ENCODE measurements at places on chromosomes 7 and 10.

GRCh38 chr10:73810735-73811465 lies 498 bp downstream of the NDST2 start:
- DNase-seq: no peak

- no peak for DNase-seq
These were observed 133.1 kb downstream of the TFPI2 start for GRCh38 chr7:93757426-93757825.

DNA sequence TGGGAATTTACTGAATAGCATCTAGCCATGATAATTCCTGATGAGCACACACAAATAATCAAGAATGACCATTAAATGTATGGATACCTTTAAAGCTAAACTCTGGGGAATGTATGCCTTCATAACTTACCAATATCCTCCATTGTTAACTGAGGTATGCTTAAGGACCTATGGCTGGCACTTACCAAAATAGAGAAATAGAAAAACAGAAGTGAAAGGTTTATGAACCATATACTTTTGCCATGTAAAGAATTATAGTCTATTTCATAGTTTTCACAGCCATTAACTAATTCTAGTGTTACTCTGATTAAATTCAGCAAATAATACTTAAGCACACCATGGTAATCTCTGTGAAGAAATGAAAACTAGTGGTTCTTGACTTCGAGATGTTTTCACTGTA lies 1360.6 kb upstream of the LRRTM3 start:
- DNase-seq: no peak

DNA sequence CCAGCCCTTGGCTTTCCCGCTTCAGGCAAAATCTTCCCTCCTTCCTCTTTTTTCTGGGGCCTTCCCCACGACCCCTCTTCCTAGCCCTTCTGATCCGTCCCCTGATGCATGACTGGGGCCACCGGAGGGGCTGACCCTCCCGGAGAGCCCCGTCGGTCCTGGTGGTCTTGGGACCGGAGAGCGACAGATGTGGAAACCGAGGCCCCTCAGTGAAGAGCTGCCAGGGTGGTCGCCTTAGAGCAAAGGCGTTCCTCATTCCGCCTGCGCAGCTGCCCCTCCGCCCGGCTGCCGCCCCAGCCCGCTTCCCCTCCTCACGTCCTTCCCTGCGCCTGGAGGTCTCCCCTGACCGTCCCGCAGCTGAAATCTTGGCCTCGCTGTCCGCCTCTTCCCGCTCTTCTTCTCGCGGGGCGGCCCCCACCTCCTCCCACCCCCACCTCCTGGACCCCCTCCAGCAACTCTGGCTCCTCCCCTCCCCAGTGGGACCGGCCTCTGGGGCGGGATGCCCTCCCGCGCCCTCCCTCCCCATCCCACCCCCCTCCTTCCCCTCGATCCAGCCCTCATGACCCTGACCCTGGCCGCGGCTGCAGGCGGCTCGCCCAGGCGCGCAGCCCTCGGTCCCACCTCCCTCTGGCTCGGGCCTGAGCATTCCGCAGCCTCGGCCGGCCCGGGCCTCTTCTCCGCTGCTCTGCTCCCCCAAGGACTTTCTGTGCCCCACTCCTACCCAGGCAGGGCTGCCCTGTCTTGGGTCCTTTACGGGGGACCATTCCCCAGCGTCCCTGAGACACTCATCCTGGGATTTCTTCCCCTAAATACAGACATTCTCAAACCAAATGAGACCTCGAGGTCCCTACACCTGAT lies at the start of gene RARRES2:
TSS of gene RARRES2 (minus strand) at position 367 of the 858 bp plus-strand sequence. CDS start 1,020 bp downstream, outside the sequence.
- DNase-seq: no peak

DNA sequence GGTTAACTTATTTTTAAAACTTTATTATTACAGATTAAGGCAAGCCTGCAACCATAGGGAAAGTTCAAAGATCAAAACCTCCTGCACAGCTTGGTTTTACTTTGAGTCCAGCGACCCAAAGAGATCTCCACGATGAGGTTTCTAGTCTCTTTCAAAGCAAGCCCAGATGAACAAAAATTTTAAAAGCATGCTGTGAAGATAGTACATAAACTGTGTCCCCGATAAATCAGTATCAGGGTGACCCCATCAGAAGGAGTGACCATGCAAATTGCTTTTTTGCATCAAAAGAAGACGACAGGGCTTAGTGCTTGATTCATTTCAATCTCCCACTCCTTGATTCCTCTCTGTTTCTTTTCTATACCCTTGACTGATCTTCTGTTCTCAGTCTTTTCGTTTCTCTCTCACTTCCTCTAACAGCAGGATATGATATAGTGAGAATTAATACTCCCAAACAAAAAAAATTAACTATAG lies 16.0 kb upstream of the DNTT start:
- DNase-seq: no peak

DNA sequence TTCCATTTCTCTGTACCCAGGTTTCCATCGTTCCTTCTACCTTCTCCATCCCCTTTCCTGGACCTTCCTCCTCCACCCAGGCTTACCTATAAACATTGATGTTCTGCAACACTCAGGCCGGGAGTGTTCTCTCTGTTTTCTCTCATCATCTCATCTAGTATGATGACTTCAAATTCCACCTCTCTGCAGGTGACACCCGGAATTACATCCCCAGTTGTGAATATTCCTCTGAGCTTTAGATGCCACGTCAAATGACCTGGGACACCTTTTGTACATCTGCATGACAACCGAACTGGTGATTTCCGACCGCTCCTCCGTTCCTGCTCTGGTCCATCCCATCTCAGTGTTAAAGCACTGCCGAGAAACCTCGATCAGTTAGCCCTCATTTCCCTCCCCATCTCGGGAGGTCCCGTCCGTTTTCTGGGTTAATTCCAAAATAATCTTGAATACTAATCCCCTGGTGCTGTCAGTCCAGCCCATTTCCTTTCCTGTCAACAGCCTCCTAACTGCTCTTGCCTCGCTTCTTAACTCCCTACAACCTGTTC lies 76.7 kb upstream of the SAMD8 start:
- no peak for DNase-seq

DNA sequence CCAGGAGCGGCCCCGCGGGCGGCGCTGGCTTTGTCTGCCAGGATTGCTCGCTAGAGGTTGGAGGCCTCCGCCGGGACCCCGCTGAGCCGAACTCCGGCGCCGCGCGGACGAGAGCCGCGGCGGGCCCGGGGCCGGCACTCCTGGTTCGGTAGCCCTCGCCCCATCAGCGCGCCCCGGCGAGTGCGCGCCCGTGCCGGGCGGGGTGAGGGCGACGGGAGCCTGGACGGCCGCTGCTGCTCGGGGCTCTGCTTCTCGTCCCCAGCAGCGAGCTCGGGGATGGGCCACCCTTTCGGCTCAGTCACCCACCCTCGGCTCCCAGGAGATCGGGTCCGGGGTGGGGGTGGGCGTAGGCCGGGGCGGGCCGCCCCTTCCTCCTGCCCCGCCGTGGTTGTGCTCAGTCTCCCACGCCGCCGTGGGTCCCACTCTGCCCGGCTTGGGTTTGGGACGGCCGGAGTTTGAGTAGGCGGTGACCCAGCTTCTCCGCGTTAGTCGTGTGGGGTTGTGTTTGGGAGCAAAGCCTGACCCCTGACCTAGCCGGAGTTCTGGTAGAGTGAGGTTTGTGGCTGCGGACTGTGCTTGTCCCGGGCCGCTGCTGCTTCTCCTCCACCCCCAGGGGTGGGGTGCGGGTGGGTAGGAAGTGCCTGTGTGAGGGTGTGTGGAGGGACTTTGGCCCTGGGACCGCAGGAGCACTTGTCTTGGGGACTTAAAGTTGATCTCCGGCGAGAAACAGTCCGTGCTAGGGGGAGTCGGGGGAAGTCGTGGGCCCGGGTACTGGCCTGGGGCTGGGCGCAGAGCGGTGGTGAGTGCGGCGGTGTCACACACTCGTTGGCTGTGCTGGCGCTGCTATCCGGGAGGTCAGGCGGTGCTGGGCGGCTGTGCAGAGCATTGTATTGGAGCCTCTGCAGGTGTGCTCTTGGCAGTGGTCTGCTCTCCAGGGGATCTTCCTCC lies 677 bp downstream of the TSPAN14 start:
- DNase-seq: no peak

DNA sequence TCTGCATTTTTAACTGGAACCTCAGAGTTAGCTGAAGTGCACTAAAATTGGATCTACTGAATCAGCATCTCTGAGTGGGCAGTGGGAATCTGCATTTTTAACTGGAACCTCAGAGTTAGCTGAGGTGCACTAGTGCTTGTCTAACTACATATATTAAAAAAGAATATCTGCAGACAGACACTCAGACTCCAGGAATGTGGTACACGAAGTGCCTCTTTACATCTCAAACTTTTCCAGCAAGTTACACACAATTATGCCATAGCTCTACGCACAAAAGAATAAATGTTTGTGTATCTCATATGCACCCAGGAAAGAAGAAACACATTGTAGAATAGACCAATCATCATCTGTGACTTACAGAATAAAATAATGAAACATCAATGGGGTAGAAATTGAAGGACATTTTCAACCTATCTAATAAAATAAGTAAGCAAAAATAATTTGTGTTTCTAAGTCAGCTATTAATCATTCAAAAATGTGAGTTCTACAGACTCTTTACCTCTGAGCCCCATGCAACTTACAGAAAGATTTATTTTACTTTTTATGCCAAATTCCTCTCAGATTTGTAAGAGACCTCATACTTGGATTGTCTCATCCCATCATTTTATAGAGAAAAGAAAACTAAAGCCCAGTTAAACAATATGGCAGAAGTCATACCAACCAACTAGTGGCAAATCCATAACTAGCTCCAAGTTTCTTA lies 28.3 kb downstream of the PPP1R3A start:
- DNase-seq: no peak

DNA sequence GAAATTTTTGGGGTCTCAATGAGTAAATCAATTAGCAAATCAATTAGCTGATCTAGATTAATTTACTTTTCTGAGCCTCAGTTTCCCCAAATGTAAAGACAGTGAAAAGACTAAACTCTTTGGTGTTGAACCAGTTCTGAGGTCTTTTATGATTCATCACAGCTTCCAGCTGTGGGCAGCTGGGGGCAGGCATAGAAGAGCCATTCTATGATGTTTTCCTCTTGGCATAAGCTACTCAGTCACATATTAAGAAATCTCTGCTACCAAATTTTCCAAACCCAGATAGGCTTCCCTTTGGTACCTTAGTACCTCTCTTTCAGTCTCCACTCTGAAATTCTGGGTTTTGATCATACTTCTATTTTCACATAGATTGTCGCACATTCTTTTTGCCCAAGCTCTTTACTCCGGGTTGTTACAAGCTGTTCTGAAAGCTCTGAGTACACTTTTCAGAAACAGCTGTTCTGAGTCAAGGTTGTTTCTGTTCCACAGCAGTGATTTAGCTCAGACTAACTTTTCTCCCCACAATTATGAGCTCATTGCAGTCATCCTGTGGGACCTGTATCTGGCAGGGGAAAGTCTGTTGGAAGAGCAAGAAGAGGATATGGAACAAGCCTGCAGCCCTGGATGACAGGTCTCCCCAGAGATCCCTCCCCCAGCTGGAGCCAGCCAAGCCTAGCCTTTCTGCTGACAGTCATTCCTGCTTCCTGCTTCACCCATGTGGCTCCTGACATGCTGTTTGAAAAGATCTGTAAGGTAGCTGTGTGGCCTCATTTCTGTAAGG lies 599.6 kb upstream of the GHITM start:
- no peak for DNase-seq

GRCh38 chr7:140000666-140001268 lies 62.0 kb downstream of the PARP12 start:
- DNase-seq: no peak

DNA sequence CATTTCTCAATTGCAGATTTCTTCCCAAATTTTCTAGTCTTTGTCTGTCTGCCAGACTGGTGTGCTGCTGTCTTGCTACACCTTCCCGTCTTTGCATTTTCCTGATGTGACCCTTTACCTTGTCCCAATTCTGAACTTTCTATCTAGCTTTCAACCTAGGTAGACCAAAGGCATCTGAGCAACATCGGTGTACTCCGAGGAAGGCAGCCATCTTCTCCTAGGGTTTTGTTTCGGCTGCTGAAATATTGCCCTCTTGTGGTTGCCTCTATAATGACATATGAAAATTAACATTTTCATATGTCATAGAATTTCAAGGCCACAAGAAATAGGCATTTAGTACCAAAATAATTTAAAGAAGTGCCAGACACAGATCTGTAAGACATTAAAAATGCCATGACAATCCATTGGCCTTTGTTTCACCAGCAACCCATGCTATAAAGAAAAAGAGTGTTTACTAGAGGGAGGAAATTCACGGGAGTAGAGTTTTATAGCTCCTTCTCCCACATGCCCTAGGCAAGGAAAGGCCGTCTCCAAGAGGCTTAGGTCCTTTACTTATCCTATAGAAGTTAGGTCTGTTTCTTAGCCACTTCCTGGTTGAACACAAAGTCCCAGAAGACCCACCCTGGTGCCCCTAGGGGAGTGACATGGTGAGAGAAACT lies 23.4 kb downstream of the OR9A2 start:
- peak; percentile 13 for DNase-seq
